Osteocyte (in vitro differentiated cells): ENCODE measurements at places on chromosomes 11 and 22. TPM values are rescaled to one million over a fixed set of nuclear protein-coding genes. Genes with fewer than 3 reads are reported as not detected.

The PI4KA gene
- total RNA-seq, result 108 and 116 TPM in 2 replicates

The APOA5 gene
- not detected in 2 replicates for total RNA-seq

The RPUSD4 gene
- total RNA-seq, result 27.1 and 28.0 TPM in 2 replicates

The KRTAP5-8 gene
- not detected in 2 replicates for total RNA-seq

The SERHL2 gene
- total RNA-seq, result 1.3 and 1.4 TPM in 2 replicates

The FGF3 gene
- total RNA-seq, result 2.3 and 2.5 TPM in 2 replicates

The MYOD1 gene
- not detected in 2 replicates for total RNA-seq

The TECTA gene
- total RNA-seq, result 0.94 and 1.3 TPM in 2 replicates

The SCGB1D1 gene
- total RNA-seq, result not detected in 2 replicates

The GRIK4 gene
- 0.11 TPM in 1 of 2 replicates, not detected in the other for total RNA-seq

The TXN2 gene
- total RNA-seq, result 67.4 and 70.0 TPM in 2 replicates

The NCR3LG1 gene
- total RNA-seq, result 7.5 and 9.0 TPM in 2 replicates

The GCAT gene
- total RNA-seq, result 33.4 and 38.0 TPM in 2 replicates

The OR51B5 gene
- not detected in 2 replicates for total RNA-seq

The RBMXL2 gene
- total RNA-seq, result not detected in 2 replicates

The SLC36A4 gene
- total RNA-seq, result 23.3 and 25.3 TPM in 2 replicates

The FAM180B gene
- total RNA-seq, result 0.32 and 0.52 TPM in 2 replicates

The WBP2NL gene
- not detected in 2 replicates for total RNA-seq

The OR8J1 gene
- not detected in 2 replicates for total RNA-seq

The MTCH2 gene
- 84.4 and 102 TPM in 2 replicates for total RNA-seq

The POU2AF2 gene
- total RNA-seq, result not detected in 2 replicates

The HOATZ gene
- not detected in 2 replicates for total RNA-seq

The OR56B1 gene
- not detected in 2 replicates for total RNA-seq

The CRACR2B gene
- 3.9 and 4.2 TPM in 2 replicates for total RNA-seq

The WNT11 gene
- 3.2 and 4.1 TPM in 2 replicates for total RNA-seq

The CRYBB3 gene
- not detected in 2 replicates for total RNA-seq

The CASP4 gene
- 25.1 and 25.8 TPM in 2 replicates for total RNA-seq

The GTSE1 gene
- 9.4 and 10.0 TPM in 2 replicates for total RNA-seq
